ENCODE measurements at places on chromosomes 7 and 10. TPM values are rescaled to one million over a fixed set of nuclear protein-coding genes. Genes with fewer than 3 reads are reported as not detected.

GRCh38 chr10:131134651-131135050 lies 176.9 kb downstream of the TCERG1L start:
- peak; percentile 52 for DNase-seq

Gene SLC18A2
- total RNA-seq, result 2.7 TPM

Gene ANKRD30A
- total RNA-seq, result not detected

GRCh38 chr7:42103020-42103419 lies 134.0 kb downstream of the GLI3 start:
- no peak for DNase-seq

- DNase-seq, result no peak
These were observed 35.9 kb upstream of the SEMA3A start for GRCh38 chr7:84230491-84230890.

DNA sequence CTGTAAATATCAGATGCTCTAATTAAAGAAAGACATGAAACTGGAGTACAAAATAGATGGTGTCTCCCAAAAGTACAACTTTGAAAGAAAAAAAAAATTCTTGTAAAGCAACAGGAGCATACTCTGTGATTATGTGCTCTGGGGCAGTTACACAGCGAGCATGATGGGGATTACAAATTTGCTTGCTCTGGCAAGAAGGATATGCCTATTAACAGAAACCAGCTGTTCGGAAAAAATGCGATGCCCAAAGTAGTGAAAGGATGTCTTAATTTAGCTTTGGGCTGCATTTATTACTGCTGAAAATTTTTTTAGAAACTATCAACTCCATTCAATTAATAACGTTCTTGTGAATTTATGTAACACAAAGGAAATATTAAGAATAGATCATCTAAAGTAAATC lies 256.9 kb upstream of the TPK1 start:
- DNase-seq, result no peak

- no peak for DNase-seq
These were observed 108.0 kb downstream of the MKX start for GRCh38 chr10:27637601-27638000.

Gene OSBPL3
- total RNA-seq, result 5.0 TPM

DNA sequence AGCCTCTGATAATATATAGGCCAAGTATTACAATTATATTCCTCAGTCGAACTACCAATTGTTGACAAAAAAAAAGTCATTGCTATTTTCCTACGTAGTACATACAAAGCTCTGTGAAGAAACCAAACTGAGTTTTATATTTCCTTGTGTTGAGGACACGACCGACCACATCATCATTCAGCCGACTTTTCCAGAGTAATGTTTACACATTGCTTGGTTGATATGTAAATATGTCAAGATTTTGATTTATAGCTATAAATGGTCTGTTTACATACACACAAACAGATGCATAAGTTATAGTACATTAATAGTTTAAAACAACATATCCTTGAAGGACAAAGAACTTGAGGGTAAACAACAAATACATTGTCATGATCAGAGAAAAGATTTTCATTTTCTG lies 121.5 kb downstream of the CRPPA start:
- DNase-seq, result no peak

- no peak for DNase-seq
These were observed 402.9 kb upstream of the GALNT17 start for GRCh38 chr7:70728872-70729552.

DNA sequence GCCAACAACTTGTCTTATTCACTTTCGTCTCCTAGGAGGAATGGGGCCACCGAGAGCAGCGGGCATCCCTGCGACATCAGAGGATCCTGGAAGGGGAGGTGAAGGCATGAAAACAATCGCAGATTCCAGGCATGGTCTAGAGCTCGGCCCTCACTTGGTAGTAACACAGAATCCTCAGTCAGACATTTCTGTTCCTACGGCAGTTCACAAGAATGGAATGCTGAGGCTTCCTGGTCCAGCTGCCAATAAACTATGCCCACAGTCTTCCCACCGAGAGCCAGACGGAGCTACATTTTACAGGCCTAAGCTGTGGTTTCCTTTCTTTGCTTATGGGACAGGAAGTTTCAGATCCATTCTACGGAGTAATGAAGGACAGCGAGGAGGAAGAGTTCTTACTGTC lies 75.8 kb downstream of the OR13A1 start:
- DNase-seq, result no peak

- DNase-seq, result no peak
These were observed 193.3 kb upstream of the LYZL2 start for GRCh38 chr10:30822693-30823465.

GRCh38 chr7:45955286-45955685 lies 34.2 kb upstream of the IGFBP3 start:
- no peak for DNase-seq

Gene TDRD1
- total RNA-seq, result 0.69 TPM

DNA sequence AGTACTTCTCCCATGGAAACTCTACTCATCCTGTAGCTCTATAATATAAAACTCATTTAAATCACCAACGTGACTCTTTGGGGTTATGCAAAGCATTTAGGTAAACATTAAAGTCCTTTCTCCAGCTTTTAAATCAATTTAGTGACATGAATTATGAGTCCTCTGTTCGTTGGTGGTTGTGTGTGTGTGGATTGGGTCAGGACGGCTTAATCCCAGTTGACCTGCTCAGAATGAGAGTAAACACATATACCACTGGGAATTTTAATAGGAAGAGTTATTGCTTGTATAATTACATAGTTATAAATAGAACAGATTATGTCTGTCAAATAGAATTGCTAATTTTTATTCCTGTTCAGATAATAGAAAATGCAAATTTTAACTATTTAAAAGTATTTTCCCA lies 30.7 kb upstream of the ADCY1 start:
- no peak for DNase-seq

DNA sequence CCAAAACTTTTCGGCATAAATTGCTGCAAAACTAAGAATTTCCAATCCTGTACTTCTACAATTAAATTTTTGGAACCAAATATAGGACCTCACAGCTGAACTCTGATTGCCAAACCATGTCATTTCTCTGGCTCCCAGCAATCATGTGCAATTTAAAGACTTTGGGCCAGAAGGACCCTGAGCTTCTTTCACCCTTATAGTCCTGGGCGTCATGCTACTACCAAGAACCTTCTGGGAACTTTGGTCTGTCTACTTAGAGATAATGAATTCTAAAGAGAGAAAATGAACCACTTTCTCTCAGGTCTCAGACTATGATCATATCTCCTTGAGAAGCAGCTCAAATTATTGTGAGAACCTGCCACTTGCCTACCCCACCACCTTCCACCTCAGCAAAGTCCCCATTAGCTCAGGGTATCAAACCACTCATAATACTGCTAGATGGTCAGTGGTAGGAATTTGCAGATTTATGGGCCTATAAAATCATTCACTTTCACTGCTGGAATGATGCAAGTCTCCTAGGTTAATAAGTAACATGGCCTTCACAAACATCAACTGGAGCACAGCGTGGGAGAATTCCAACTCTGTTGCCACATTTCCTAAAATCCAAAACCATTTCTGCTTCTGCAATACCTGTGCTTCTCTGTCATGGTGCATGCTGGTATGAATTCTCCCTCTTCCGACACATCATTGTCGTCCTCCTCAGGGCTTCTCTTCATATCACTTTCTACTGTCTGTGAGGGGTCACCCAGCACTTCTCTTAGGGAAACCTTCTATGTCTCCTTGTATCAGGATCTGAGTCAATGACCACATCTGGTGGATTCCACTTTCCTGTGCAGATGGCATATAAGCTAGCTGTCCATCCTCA lies 6.6 kb upstream of the WDR91 start:
- DNase-seq, result no peak

Gene OR2A5
- total RNA-seq, result not detected

DNA sequence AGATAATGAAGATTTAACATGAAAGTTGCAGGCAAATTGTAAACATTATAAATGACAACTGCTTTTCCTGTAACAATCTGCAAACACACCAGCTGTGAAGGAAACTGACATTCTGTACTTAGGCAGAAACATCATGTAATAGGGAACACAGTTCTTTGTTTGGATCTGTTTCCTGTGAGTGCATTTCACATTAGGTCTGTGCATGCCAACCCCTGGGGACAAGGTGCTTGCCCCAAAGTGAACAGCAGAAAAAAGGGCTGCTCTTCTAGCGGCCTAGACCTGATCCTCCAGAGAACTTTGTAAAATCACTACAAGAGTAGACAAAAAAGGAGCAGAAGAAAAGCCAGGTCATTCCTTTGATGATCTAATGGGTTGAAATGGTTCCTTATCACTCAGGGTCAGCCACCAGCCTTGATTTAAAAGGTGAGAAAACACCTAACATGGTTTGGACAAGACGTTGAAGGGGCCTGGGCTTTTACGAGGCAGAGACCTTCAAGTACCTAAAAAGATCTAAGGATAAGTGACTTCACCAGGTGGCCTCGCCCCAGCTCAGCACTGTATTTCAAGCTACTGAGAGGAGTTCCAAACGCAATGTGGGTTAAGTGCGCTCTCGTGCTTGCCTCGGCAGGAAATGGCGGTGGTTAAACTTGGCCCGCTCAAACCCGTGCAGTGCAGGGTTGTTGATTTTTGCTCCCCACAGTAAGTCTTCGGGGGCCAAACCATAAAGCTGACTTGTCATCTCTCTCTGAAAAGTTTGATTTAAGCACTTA lies 249.7 kb downstream of the CREB5 start:
- no peak for DNase-seq

GRCh38 chr10:77036993-77037734 lies 600.4 kb downstream of the KCNMA1 start:
- no peak for DNase-seq

DNA sequence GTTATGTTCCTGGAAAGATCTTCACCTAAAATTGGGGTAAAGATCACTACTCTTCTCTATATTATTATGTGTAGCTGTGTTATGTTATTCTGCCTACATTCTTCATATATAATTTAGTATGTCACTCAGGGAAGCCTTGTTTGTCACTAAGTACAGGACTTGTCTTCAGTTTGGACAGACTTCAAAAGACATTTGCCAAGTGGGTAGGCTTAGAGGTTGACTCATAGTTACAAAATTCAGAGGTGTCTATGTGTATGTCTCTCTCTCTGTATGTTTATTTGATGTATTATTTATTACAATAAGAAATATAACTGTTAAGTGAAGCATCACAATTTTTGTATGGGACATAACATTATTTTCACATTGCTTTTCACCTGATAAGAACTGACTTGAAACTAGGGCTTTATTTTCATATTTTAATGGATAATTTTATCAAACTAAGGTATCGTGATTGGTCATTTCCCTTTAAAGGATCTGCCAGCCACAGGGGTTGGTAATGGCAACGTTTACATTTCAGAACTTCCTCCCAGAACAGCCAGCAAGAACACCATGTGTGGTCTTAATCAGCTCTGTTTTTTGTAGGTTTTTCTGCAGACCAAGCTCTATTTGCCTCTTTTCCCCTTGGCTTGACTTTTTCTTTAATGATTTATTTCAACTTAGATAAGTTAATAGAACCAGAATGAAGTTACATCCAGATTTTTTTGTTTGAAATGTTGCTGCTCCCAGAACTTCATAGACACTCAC lies 262.1 kb upstream of the CACNA2D1 start:
- no peak for DNase-seq

Gene SORCS3
- 0.10 TPM for total RNA-seq

DNA sequence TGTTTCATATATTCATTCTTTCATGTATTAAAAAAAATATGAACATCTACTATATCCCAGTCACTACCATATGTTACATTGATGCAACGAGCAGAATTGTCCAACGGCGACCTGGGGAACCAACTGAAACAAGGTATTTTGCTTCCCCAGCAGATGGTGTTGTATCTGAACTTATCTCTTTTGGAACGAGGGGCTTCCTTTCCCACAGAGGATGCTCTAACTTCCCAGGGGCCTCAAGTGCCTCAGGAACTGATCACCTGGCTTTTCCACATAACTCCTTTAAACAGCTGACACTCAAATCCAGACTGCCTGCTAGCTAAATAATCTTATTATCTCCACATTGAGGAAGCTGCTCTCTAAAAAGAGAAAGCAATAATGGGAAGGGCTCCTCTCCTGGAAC lies 259.3 kb downstream of the HTR7 start:
- DNase-seq, result no peak

DNA sequence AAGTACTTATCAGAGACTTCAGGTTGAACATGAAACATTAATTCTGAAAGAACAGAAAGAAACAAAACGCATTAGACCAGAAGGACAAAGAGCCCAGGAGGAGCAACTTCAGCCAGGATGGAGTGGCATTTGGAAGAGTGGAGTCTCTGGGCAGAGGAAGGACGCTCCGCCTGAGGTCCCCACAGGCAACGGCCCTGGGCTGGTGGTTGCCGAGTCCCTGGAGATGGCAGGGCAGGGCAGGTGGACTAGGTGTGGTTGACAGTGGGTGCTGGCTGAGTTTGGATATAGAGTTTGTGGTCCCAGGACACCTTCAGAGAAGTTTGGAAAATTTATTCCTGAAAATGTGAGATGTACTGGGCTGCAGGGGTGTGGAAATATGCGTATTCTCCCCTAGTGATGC lies 27.4 kb upstream of the LARP4B start:
- DNase-seq, result peak; percentile 52

DNA sequence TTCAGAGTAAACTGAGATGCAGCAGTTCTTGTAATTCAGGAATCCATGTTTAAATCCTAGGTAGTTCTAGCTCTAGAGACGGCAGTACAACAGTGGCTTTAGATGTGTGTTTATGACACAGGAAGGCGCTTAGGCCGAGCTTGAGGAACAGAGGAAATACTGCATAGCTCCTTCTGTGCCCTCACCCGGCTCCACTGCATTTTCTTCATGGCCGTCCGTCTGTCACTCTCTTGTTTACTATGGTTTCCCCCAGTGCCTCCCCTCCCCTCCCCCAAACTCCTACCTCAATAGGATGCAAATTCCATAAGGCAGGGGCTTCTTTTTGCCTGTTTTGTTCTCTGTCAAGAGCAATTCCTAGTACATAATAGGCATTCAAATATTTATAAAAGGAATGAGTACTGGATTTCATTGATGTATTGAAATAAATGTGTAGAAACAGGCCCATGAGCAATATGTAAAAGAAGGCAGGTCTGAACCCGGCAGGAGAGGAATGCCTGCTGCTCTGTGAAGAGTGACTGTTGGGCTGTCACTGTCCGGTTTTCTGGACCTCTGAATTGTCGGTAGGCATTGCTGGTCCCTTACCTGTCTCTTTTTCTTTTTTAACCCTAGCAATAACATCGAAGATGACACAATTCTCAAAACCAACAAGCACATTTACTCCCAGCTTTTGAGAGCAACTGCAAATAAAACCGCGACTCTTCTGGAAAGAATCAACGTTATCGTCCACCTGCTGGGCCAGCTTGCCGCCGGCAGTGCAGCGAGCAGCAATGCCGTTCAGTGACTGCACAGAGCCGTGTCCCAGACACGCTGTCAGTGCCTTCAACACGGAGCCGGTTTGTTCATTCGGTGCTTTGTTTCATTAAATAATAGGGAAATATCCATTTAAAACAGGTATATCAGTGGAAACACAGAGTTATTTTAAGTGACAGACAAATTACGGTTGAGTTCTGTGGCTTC lies 12.7 kb downstream of the MMP21 start:
- no peak for DNase-seq

All from posterior vena cava (tissue), 2 donors.